Right lung (tissue), 10 donors: ENCODE measurements at places on chromosomes 12 and 14. TPM values are rescaled to one million over a fixed set of nuclear protein-coding genes. Genes with fewer than 3 reads are reported as not detected.
A peak's percentile ranks its signal among the peaks of the same experiment; 100 is the strongest.

CCDC184 gene
- polyA plus RNA-seq: not detected

SLC11A2 gene
- 56.7 TPM for polyA plus RNA-seq

DNA sequence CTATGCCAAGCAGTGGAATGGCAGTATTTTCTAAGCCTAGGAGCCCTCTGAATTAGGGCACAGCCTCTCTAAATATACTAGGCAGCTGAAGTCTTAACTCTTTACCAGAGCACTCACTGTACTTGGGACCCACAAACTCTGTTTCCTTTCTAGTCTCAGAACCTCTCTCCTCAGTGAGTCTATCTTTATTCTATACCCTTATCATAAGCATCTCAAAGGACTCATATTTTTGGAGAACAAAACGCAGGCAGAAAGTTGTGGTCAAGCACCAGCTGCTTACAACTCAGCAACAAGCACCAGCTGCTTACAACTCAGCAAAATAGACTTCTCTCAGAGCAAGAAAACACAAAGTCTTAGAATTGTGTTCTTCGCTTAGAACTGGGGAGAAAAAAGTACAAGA lies 993 bp downstream of the CCDC196 start:
- DNase-seq: no peak

CCDC177 gene
- not detected for polyA plus RNA-seq

CISTR gene
- polyA plus RNA-seq: not detected

TNFAIP2 gene
- polyA plus RNA-seq: 29.9 TPM

MYL2 gene
- polyA plus RNA-seq: not detected

- DNase-seq: no peak
These were observed 394.6 kb downstream of the PAWR start for GRCh38 chr12:79296133-79296532.

GRCh38 chr12:43758247-43758727 lies 303 bp downstream of the PUS7L start:
- peak; percentile 48 for DNase-seq

TMEM233 gene
- 2.3 TPM for polyA plus RNA-seq

GRCh38 chr14:37894463-37894862 lies 299.0 kb downstream of the TTC6 start:
- no peak for DNase-seq

DNA sequence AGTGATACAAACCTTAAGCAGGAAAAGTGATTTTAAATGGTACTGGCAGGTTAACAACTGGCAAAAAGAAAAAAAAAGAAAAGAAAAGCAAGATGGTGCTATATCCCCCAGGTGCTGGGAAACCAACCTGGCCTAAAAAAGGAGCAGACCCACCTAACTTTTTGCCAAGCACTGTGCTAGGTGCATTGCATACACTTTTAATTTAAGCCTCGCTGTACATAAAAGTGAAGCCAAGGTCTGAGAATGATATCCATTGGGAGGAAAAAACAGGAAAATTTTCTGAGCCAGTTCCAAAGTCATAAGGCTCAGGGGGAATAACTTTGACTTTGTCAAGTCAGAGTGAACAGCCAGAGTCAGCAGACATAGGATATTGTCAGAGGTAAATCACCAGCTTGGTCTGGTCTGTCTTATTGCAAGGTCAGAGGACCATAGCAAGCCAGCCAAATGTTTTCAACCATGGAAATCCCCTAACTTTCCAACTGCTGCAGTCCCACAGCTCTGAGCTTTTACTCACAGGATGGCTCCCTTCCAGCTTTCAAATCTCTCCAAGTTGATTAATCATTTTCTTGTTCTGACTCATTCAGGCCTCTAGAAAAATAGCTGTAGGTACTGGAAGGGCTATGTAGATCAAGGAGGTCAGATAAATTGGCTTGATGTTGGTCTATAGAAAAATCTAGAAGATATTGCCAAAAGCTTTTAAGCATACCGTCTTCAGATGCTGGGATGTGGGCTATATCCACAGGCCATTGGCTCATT lies 412.9 kb downstream of the RAD51B start:
- peak; percentile 88 for DNase-seq

TMCC3 gene
- polyA plus RNA-seq: 6.0 TPM

DNA sequence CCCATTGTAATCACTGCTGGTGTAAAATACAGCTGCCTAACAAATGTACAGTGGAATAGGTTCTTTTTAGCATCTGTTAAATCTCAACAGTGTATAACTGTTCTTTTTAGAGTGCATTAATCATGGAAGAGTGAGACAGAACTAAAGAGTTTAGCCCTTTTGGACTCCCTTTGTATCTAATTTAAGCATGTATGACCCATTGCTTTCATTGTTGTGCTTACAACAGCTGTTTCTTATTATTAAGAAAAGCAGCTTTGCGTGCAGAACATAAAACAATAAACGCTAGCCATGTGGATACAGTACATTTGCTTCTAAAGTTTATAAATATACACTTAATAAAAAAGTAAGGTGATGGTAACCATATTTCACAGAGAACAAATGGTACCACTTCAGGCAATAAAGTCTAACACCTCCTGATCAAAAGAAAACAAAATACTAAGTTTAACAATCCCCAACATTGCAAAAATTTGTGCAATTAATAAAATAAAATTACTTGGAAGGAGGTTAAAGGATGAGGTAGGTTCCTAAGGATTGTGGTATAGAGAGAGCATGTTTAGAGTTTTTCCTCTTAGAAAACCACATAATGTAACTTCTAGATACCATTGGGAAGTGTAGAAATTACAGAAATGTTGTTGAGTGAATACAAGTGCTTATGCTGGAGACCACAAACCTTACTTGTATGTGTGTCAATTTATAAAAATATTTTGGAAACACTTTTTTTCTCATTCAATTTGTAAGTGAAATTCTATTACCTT lies 448.7 kb downstream of the SLC6A15 start:
- DNase-seq: no peak

HOXC10 gene
- polyA plus RNA-seq: not detected

NKX2-1 gene
- polyA plus RNA-seq: 116 TPM
